Activated CD4-positive, alpha-beta T cell treated with anti-CD3 and anti-CD28 coated beads, Interleukin-2, amount 50 U/mL, for 1 hour (primary cell): ENCODE measurements at places on chromosomes 1 and 21.

DNA sequence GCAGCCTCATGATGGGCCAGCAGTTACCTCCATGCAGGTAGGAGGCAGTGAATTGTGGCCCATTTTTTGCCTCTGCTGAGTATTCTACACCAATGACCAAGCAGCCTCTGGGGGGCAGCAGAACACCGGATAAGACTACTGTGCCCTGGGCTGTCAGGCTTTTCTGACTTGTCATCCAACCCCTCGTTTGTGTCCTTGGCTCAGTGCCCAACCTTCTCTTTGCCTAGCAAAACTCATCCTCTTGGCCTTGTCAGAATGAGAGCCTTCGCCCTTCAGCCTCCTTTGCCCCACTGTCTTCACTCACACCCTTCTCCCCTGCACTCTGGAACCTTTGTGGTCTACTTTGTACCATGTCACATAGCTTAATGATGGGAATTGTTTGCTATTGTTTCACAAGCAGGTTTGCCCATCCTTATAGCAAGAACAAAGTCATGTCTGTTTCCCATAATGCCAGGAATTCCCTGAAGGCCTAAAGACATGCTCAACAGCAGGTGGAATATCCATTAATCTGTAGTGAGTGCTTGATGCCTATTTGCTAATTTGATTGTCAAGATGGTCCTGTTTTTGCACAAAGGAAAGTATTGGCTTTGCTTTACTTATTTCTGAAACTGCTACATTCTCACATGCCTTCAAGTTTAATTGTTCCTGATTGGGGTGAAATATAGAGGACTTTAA, 255.9 kb downstream of the HHAT start:
- DNase-seq = peak; percentile 55

DNA sequence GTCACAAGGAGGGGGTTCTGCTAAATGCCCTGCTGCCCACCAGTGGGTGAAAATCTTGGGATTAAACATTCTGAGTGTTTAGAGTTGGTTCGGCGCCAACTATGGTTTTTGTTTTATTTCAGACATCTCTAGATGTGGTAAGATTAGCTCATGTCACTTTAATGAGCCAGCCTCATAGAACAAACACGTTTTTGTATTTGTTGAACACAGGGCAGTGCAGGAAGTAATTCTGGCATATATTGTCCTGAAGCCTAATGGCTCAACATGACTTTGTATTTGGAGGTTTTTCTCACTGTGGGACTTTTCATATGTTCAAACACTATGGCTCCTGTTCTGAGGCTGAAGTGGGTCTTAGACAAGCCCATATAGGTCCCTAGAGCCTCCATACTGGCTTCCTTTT, 107.8 kb downstream of the NGF start:
- no peak for DNase-seq

DNA sequence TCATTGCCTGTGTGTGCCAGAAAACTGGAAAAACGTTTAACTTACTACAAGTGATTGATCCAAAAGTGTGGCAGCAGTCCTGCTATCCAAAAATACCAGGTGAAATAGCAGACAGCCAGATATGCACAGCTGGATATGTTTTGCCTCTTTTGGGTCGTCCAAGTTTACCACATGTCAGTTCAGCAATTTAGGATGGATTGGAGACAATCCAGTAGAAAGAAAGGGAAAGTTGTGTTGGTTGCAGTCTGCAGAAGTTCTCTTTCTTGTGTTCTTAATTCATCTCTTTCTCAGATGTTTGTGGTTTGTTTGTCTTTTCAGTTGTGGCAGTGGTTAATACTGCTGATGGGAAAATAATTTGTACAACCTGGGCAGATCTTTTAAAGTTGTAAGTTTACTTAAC, 645.0 kb downstream of the PTPRC start:
- no peak for DNase-seq

- no peak for DNase-seq
Observed at GRCh38 chr1:110492573-110492972, 26.4 kb downstream of the KCNA10 start.

DNA sequence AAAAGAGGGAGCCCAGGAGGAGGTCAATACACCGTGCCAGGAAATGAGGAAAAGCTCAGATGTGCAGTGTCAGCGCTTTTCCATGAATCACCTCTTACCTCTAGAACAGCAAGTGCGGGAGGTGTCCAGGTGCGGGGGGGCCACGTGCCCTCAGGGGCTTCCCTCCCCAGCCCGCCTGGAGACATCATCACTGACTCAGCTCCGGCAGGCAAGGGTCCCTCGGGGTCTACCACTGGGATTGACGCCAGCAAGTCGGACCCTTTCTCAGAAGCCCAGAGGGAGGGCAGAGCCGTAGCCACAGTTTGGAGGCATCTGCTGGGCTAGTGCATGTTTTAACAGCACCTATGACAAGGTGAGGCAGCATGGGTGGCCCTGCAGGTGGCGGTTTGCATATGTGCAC, 67.4 kb upstream of the TRAPPC10 start:
- DNase-seq = no peak
